ENCODE measurements at places on chromosomes 6 and 20.

DNA sequence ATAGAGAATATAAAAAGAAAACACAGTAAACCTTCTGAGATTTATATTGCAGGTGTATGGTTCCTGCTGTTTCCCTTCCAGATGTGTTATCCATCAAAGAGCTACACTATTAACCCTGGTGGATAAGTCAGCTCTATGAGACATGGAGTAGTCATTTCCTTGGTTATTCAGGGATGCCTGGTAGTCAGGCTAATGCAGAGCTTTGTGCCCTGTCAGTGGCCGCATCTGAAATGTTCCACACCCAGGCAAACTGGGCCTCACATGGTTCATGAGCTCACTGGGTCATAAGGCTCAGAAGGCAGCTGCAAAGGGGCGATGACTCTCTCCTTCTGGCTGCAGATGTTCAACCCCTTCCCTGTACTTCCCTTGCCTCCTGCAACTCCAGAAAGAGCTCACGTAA lies 473.6 kb downstream of the EPHA7 start:
- no peak for DNase-seq

- no peak for DNase-seq
Observed at GRCh38 chr20:57680131-57680716, 29.6 kb downstream of the PMEPA1 start.

GRCh38 chr20:22371843-22372242 lies 212.5 kb downstream of the FOXA2 start:
- no peak for DNase-seq

DNA sequence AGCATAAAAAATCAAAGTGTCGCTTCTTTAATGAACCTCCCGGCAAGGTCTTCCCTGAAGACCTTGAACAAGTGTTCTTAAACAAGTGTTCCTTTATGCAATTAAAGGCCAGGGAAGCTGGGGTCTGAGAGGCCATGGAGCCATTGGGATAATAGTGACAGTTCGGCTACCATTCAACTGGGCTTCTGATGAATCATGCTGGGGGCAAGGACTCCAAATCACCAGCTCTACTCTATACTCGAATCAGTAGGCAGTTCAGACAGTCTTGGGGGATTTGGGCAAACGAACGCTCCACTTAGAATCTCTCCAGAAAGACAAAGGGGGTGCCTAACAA lies 34.7 kb upstream of the EZR start:
- DNase-seq, result no peak

GRCh38 chr6:15994814-15995459 lies 133.9 kb upstream of the MYLIP start:
- DNase-seq, result no peak

Data from AG04449 (cell line).